ENCODE measurements at places on chromosomes 7 and 10.

- DNase-seq = no peak
These were observed 7.1 kb downstream of the CCDC201 start for GRCh38 chr7:45865594-45866410.

DNA sequence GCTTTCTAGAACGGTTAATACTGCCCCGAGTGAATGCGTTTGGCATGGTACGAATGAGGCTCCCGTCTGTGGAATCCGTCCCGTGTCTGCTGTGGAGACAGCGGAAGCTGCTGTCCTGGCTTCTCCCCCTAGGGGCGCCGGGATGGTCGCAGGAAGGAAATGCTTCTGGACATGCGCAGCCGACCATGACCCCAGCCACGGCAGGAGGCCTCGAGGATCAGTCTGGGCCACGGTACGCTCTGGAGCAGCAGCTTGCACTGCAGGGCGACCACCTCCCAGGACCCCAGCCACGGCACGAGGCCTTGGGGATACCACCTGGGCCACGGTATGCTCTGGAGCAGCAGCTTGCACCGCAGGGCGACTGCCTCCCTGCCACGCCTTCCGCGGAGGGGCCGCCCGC, 107.9 kb downstream of the CYTH3 start:
- no peak for DNase-seq

DNA sequence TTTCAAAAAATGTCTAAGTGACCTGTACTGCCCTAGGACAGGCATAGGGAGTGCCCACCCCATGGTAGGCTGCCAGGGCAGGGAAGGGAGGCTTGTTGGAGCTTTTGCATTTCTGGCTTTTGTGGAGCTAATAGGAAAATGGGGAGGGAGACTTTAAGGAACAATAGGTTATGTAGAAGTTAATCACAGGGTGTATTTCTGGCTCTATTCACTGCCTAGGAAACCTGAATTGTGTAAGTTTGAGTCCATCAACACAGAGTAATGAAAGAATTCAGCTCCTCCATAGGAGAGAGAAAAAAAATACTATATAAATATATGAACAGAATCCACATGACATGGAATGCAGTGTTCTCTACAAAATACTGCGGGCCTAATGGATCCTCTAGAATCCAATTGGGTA, 661.5 kb downstream of the KCNMA1 start:
- no peak for DNase-seq

DNA sequence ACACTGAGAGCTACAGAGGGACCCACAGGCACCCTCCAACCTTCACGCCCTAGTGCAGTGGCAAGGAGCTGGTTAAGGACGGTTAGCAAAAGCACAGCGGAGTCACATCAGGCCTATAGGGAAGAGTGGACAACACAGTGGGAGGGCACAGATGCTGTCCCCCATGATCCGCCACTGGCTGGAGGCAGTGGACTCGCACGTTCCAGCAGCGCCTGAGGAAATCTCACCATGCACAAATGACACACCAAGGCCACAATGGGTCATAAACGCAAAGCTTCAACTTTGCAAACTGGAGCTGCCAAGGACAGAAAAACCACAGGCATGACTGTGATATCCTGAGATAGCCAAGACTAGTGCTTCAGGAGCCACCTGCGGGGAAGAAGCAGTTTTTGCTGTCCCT, 58.8 kb downstream of the GRB10 start:
- no peak for DNase-seq

- DNase-seq = no peak
These were observed 140.6 kb downstream of the KIAA1217 start for GRCh38 chr10:24349379-24350001.

DNA sequence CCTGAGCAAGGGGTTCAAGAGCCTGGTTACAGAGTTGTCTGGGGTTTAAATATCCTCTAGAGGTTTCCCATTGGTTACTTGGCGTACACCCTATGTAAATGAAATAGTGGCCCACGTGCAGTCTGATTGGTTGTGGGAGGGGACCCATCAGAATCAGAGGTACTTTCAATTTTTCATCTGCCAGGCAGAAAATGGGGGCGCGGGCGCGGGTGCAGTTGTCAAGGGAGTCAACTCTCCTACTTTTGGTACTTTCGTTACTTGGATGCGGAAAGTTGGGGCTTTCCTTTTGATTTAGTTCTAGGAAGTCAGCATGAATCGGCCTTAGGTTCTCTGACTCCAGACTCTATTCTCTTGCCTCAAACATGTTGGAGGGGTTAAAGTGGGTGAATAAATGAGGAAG, 83.2 kb downstream of the DNAJB9 start:
- DNase-seq = no peak

DNA sequence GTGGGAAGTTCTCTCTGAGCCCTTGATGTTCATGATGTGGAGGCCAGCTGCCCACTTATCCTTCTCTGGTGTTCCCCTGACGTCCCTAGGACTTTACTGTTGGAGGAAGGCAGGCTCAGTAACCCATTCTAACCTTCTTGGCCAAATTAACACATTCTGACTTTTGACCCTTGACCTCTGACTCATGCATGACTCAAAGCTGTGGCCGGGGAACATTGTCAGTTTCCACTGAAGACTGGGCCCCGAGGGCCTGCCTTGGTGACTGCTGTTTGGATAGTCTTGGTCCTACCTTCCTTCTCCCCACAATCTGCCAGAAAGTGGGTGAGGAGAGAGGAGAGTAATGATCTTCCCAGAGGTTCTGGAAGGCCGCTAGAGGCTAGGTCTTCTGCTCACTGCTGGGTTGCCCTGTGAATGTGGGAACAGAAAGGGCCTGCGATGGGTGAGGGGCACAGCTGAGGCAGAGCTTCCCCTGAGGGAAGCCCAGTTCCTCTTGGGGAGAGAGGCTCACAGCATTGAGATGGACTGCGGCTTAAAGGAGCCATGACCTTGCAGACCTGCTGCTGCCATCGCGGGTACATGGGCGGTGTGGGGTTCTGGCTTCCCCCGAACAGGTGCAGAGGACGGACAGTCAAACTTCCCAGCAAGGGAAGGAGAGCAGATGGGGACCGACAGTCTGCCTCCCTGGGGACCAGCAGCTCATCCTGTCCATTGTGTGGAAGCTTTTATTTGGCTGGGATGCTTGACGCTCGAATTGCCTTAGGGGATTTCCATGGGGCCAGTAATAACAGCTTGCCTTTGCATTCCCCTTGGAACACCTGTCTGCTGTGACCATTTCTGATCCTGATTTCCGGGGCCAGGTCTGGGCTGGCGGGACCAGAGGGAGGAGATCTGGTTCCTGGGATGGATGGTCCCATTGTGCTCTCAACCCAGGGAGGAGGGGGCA, 43.8 kb downstream of the ADAMTS14 start:
- DNase-seq = peak; percentile 63

DNA sequence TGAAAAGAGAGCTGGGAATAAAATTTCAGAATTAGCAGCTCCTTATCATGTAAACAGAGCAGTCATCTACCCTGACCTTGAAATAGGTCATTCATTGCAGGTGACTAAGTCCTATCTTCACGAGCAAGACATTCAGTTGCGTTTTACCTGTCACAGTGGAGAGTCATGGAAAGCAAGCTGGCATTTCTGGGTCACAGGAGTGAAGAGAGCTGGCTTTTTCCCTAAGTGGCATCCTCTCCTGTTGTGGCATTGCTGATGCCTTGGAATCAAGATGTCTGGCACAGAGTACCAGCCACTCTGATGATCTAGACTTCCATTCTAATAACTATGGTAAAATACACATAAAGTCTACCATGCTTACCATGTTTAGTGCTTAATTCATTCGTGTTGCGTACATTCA, 70.8 kb downstream of the SCRN1 start:
- DNase-seq = no peak

DNA sequence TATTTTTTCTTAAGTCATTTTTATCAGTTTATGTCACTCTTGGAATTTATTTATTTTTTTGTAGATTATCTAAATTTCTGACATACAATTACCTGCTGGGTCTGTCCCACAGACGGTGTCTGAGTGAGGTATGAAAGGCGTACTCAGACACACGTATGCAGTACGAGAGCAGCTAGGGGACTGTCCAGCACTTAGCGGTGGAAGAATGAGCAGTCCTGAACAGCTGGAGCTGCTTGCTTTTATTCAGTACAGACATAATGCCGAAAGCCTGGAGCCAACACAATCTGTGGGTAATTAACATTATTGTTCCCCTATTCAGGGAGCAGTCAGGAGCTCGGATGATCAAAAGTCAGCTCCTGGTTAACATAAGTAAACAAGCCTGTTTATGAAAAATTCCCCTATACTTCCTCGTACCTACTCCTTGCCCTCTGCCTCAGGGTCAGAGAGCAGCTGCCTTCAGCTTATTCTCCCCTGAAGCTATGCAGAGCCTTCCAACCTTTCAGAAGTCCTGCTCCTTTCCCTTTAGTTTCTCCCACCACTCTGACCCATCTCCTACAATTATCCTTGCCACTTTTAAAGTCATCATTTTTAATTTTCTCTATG, 488.0 kb upstream of the POM121L12 start:
- no peak for DNase-seq

- no peak for DNase-seq
These were observed 85.4 kb upstream of the SLC13A1 start for GRCh38 chr7:123285076-123285700.

DNA sequence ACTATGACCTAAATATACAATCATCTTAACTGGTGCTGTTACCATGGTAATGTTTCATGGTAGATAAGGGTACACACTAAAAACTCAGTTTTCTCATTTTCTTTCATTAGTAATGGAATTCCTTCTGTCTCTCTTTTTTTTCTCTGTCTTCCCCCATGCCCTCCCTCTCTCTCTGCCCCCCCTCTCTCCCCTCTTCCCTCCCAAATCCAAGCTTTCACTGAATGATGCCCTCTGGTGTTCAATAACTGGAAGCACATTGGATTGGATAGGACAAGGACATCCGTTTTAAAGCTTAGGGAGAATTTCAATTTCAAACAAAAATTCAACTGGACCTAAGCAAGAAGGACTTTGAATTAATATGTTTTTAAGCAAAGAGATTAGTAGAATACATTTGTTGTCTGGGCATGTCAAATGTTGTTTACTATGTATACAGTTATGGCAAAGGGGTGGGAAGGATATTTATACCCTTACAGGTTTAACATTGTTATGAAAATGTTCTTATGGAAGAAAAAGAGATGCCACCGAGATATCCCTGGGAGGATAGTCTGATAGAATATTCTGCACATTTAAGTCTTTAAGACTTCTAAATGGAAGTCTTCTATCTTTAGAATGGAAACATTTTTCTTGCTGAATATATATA, 6.1 kb downstream of the CHRM2 start:
- DNase-seq = peak; percentile 18

GRCh38 chr7:133742709-133743538, 384.2 kb upstream of the LRGUK start:
- DNase-seq = no peak

DNA sequence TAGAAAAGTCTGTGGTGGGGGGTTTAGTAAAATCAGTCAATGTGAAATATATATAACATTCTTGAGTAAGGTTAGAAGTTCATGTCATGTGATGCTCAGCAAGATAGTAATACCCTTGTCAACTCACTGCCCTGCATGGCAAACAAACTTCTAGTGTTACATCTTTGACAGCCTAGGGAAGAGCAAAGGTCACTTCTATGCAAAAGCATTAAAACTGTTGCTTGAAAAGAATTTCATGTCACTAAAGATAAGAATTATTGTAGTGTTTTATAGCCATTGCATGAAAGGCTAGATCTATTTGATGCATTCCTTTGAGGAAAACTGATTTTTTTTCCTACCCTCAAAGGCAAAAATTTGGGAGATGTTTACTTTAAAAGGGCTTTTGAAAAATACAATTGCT, 176.0 kb downstream of the SKAP2 start:
- peak; percentile 72 for DNase-seq

DNA sequence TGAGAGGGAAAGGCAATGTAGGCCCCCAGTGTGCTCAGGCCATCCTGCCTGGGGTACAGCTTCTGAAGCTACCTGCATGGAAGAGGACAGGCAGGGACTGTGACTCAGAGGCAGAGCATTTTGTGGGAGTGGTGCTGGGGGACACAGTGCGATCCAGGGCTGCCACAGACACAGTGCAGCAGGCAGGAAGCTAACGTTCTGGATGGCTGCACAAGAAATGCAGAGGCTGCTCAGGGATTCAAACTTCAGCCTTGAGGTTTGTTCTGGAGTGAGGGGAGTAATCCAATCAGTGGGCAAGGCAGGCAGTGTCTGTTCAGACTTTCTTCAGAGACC, 648.0 kb upstream of the IGFBP3 start:
- DNase-seq = no peak

- no peak for DNase-seq
These were observed 23.9 kb upstream of the AP5Z1 start for GRCh38 chr7:4751398-4751947.

- no peak for DNase-seq
These were observed 144.1 kb downstream of the EMX2 start for GRCh38 chr10:117686606-117687005.

GRCh38 chr7:16587790-16588189, 57.8 kb downstream of the ANKMY2 start:
- DNase-seq = peak; percentile 83

- DNase-seq = no peak
These were observed 238.4 kb upstream of the PLXDC2 start for GRCh38 chr10:19577807-19578206.

DNA sequence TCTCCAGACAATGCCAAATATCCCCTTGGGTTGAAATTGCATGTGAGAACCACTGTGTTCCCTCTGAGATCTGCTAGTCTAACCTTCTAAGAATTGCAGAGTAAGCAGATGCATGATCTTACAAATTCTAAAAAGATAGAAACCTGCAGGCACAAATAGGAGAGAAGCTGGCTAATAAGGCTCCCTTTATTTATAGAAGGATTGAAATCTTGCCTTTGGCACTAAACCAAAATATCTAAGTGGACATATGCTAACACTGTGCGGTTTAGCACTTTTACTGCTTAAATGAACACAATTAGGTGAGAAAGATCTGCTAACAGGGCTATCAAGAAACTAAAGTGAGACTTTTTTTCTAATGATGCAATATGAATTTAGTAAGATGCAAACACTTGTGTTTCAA, 225.5 kb downstream of the DOCK4 start:
- DNase-seq = no peak

DNA sequence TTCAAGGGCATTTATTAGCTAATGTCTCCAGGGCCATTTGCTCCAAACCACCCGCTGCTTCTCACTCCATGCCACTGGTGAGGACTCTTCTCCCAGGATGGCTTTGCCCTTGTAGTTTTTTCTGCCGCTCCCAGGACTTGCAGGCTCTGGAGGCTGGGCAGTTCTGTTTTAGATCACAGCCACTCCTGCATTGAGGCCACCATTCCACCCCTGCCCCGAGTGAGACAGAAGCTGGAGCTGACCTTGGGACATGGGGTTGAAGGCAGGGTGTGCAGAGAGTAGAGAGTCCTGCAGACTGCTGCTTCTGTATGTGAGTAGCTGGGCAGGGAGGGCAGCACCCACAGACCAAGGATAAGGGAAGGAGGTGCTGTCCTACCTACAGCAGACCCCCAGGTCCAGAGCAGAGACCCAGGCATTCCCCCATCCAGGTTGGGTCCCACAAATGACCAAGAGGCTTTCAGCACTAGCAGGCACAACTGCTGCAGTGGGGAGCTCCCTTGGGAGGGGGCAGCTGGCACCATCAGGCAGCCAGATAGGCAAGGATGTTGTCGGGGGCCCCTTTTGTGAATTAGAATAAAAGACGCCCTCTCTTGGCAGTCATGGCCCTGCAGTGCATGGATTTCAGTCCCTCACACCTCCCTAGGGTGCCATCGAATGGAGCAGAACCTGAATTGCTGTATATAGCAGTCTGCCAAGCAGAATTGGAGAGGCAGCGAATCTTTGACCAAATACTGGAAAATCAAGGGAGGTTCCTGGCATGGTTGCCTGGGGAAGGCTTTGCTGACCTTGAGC, 22.7 kb upstream of the ADCYAP1R1 start:
- DNase-seq = no peak

- DNase-seq = no peak
These were observed 664.1 kb upstream of the ADARB2 start for GRCh38 chr10:2401459-2401858.

Measured in NCI-H526 treated with DMSO at 0.1 percent for 48 hours (cell line).